BJ (cell line): ENCODE measurements at places on chromosomes 5 and 9.

GRCh38 chr5:129137637-129138036 is 43.1 kb downstream of the ISOC1 start:
- DNase-seq = no peak

DNA sequence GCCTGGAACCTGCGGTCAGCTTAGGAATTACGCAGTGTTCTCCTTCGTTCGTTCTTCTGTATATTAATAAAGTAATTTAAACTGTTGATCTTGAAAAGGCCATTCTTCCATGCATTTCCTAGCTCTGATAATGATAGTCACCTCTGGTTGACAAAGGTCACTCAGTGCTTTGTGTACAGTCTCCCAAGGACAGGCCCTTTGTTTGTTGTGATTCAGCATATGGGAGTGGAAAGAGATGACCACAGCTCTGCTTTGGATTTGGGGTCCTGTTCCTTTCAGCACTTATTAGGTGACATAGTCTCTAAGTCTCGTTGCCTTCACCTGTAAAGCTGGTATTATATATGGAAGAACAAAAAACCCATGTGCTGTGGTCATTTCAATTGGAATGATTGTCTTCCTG is 39.6 kb downstream of the RAD23B start:
- DNase-seq = no peak

DNA sequence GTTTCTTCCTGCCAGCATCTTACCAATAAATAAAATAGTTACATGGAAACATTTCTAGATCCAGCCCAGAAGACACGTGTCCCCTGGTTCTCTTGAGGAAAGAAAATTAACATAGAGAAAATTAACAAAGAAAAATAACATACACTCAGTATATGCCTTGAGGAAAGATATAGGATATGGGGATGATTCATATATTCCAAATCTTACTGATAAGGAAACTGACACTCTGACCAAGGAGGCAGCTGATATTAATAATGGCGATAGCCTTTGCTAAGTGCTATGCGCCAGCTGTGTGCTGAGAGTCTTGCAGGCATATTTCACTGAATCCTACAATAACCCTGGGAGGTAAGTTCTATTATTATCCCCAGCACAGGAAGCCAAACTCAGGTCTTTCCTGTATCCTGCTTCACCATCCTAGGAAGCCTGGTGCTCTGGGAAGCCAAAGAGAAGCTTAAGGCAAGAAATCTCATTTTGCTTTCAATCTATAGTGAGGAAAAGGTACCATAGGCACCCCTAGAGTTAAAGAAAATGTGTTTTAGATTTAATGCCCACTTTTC is 302.7 kb upstream of the NREP start:
- no peak for DNase-seq

- DNase-seq = no peak
Measured at GRCh38 chr5:139855946-139856540, 60.4 kb downstream of the PSD2 start.

- DNase-seq = no peak
Measured at GRCh38 chr5:116130471-116130870, 45.6 kb downstream of the COMMD10 start.

DNA sequence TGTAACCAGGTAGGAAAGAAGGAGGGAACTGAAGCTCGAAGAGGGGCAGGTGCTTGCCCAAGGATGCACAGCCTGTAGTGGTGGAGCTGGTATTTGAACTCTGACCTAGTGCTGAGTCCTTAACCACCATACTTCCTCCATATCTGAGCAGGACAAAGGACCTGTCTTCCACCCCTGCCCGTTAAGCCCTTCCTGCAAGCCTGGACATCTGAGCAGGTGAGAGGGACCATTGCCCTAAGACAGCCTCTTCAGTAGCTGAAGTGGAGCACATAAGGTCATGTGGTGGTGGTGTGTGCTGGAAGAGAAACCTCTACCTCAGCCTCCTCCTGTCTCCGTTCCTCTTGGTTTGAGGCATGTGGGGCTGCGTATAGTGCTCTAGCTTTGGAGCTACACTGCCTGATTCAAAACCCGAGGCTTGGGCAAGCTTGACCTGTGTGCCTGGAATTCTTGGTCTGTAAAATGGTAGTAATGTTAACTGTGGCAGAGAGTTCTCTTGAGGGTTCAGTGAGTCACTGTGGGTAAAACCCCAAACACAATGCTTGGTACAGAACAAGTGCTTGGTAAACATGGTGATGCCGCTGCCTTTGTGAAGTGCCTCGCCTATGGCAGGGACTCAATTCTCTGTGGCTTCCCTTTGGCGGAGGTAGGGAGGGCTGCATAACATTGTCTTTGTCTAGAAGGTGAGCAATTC is 7.4 kb downstream of the GALNT10 start:
- DNase-seq = no peak

- DNase-seq = no peak
Measured at GRCh38 chr5:115298811-115299210, 2.4 kb upstream of the CCDC112 start.

DNA sequence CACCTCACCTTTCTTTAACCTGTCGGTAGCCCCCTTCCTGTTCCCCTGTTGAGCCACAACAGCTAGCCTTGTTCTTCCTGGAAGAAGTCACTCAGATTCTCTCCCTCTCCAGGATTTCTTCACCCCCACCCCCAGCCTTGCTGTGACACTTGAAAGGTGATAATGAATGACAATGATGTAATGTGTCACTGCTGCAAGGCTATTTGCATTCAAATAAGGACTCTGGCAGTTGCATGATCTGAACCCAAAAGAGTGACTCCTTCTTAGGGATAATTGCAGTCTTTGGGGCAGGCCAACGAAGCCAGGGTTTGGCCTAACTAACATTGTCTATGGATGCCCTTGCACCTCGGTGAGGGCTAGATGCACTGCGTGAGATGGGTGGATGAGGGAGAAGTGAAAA is 154.4 kb upstream of the CLINT1 start:
- no peak for DNase-seq

DNA sequence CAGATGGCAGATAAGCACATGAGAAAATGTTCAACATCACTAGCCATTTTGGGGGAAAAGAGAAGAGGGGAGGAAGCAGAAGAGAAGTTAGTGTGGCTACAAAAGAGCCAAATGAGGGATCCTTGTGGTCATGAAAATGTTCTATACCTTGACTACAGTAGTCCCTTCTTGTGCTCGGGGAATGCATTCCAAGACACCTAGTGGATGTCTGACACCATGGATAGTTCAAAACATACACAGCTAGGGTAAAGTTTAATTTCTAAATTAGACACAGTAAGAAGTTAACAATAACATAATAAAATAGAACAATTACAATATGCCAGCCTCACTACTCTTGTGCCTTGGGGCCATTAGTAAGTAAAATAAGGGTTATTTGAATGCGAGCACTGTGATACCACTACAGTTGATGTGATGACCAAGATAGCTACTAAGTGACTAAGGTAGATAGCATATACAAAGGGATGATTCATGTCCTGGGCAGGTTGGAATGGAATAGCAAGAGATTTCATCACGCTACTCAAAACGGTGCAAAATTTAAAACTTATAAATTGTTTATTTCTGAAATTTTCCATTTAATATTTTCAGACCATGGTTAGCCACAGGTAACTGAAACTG is 344.1 kb downstream of the NR2F1-AS1 start:
- DNase-seq = peak; percentile 21
